Hepatocyte (in vitro differentiated cells): ENCODE measurements at places on chromosomes 1 and 21. TPM values are rescaled to one million over a fixed set of nuclear protein-coding genes. Genes with fewer than 3 reads are reported as not detected.

RAB25 gene
- 71.1 and 77.9 TPM in 2 replicates for total RNA-seq

FMO2 gene
- 0.70 and 2.0 TPM in 2 replicates for total RNA-seq

LRRC38 gene
- 3.8 and 7.5 TPM in 2 replicates for total RNA-seq

TNNT2 gene
- 22.3 and 25.9 TPM in 2 replicates for total RNA-seq

CFAP57 gene
- total RNA-seq: 0.10 and 2.2 TPM in 2 replicates

SRP9 gene
- 414 and 445 TPM in 2 replicates for total RNA-seq

ASCL5 gene
- not detected in 2 replicates for total RNA-seq

TP53BP2 gene
- 53.0 and 57.8 TPM in 2 replicates for total RNA-seq

ANGPTL1 gene
- total RNA-seq: 63.6 and 68.8 TPM in 2 replicates

VCAM1 gene
- total RNA-seq: 82.8 and 85.3 TPM in 2 replicates

GBP3 gene
- total RNA-seq: 10.8 and 12.0 TPM in 2 replicates

HAPLN2 gene
- total RNA-seq: not detected in 2 replicates

KISS1 gene
- 2.2 and 12.9 TPM in 2 replicates for total RNA-seq

RNU1-3 gene
- total RNA-seq: under 0.01 TPM in 2 replicates

BTBD8 gene
- 6.0 and 6.1 TPM in 2 replicates for total RNA-seq

FNDC10 gene
- 0.96 and 2.1 TPM in 2 replicates for total RNA-seq

IL19 gene
- total RNA-seq: 0.28 and 0.37 TPM in 2 replicates
